Stimulated activated CD4-positive, alpha-beta T cell treated with anti-CD3 and anti-CD28 coated beads, Interleukin-15, amount 100 ng/mL, for 1 hour (primary cell): ENCODE measurements at places on chromosomes 5 and 9.

DNA sequence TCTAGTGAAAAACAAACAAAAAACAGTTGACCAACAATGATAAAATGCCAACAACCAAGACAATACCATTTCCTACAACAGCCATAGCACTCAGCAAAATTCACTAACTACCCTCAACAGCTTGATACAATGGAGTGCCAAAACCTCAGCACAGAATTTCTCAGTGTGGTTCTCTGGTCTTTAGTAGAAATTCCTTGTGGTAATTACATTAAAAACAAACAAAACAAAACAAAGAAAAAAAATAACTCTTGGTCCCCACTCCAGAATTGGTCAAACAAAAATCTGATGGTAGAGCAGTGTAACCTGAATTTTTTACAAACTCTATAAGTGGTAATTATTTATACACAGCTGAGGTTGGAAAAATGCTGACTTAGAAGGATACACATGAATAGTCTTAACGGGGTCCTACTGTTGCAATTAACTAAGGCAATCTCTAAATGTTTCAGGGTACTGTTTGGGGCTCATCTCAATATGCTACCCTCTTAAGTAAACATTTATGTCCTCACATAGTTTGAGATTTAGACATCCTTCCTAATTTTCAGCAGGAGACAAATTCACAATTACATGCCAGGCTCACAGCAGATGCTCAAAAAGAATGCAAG, 13.8 kb downstream of the CSNK1A1 start:
- DNase-seq: no peak

GRCh38 chr5:76216748-76217147, 133.6 kb downstream of the SV2C start:
- no peak for DNase-seq

DNA sequence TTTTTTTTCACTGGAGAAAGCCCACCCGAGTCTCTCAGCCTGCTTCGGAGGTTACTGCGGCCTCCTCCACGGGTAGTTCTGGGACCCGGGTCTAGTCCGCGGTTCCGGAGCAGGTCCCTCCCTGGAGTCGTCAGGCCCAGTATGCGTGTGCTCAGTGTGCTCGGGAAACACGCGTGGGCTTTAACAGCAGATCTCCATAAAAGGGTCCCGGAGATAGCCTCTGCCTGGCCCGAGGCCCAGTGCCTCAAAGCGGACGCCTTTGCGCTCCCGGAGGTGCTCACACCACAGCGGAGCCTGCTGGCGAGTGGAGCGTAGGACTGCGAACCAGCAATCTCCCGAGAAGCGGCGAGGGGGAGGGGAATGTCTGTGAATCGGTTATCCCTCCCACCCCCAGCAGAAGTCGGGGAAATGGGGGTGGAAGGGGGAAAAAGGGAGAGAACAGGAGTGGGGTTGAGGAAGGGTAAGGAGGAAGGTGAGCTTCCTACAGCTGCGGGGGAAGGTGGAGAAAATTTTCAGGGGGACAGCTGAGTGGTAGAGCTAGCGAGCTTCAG, 28.7 kb downstream of the CDKN2A start:
- no peak for DNase-seq

DNA sequence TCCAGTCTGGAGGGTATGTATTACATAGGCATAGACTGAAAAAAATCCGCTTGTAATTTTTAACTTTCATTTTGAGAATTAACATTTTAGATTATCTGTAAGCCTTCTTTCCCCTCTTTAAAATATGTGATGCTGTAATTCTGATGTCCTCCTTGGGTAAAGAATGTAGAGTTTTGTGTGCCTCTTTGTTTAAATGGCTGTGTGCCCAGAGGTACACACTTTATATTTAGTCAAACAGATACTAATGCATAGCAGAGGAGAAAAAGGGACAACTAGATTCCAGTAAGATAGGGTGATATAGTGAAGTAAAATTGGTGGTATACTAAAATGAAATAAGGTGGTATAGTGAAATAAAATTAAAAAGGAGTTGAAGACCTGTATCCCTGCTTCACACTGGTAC, 1.3 kb downstream of the FBXO38 start:
- DNase-seq: no peak

- DNase-seq: no peak
These were observed 39.4 kb upstream of the SMIM32 start for GRCh38 chr5:136232316-136232715.

DNA sequence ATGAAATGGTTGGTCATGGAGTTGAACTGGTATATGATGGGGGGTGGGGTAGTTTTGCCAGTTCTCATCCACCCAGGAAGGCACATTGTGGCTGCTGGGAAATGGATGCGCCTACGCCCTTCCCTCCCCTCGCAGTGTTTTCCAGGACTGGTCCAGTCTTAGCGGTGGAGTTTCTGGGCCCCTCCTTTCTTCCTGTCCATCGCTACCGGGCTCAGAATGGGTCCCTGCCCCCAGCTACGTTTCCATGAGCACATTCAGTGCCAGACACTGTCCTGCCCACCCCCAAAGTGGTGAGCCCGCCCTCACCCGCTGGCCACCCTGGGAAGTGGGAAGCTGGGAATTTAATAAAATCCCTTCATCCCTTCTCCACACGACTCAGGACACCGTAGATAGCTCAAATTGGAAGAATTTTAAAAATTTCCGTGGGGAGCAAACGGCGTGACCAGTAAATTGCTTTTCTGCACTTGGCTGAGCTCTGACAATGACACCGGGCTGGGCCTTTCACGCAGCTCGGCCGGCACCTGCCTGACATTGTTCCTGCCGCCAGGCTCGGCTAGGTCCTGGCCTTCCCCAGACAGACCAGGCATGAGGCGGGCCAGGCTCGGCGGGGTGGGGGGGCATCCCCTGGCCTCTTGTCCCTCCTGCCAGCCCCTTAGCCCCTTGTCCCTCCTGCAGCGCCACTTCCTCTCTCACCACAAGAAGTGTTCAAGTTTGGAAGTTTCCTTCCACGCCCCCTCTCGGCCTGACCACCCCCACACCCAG, 3.6 kb downstream of the FGF18 start:
- DNase-seq: no peak

- no peak for DNase-seq
These were observed 120.7 kb downstream of the PBX3 start for GRCh38 chr9:125867751-125868415.

- no peak for DNase-seq
These were observed 57.0 kb upstream of the ACOT12 start for GRCh38 chr5:81450940-81451339.

GRCh38 chr5:93158841-93159240, 422.2 kb downstream of the NR2F1-AS1 start:
- no peak for DNase-seq

- no peak for DNase-seq
These were observed 18.5 kb downstream of the NAIF1 start for GRCh38 chr9:128048663-128049062.

DNA sequence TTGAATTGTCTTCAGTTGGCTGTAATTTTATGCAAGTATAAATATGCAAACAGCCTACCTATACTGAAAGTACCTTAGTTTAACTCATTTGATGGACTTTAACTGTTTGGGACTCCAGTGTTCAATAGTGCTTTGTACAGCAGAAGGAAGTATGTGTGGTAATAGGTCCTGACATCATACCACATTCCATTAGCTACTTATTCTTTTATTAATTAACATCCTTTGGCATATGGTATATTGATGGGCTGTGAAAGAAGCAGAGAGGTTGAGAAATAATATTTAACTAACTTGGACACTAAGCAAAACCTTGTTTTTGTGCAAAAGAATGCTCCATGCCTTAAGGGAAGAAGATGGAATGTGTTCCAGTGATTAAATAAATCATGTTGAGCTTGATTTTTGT, 97.6 kb upstream of the SEMA6A start:
- no peak for DNase-seq

DNA sequence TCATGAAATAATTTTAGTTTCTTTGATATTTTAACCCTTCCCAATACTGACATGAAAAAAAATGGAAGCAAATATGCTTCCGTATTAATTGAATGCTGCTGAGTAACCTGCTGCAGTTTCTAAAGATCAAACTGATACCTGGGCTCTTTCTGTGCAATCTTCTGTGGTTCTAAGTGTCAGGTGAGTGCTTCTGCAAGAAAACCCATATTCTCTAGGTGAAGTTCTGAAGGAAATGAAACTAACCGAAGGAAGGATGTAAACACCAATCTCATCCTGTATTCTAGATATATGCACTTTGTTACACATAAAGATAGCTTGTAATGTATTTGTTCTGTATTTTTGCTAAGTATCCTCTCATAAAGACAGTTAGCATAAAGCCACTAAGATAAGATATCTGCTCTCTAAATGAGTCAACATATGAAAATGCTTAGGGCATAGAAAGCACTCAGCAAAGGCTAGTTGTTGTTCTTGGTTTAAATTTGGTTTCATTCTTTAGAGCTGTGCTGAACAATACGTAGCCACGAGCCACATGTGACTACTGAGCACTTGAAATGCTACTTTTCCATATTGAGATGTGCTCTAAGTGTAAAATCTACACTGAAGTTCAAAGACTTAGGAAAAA, 52.0 kb downstream of the ITGA2 start:
- DNase-seq: no peak
